Mucosa of gallbladder (tissue), 1 donor: ENCODE measurements at places on chromosomes 5 and 9.
A peak's percentile ranks its signal among the peaks of the same experiment; 100 is the strongest.

GRCh38 chr5:91311168-91311696, 71.9 kb downstream of the ARRDC3 start:
- no peak for DNase-seq

DNA sequence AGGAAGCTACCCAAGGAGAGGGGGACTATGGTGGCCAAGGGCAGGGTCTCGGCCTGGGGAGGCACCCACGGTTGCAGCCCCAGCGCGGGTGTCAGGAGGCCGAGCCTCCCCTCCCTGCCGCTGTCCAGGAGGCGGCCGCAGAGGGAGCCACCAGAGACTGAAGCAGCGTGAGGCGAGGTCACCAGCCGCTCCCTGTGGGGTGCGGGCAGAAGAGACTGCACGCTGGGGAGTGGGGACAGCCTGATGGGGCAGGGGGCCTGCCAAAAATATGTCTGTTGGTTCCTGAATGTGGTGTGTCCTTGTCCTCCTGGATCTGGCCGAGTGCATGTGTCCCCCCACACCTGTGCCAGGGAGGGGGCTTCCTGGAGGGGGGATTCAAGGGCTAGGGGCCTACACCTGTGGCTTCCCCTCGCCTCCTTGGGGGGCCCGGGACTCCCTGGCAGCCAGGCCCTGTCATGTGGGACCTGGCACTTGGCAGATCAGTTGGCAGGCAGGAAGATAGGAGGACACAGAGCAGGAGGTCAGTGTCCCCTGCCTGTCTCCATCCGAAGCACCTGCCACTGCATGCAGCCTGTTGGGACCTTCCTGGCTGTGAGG, 131.2 kb downstream of the DAB2IP start:
- no peak for DNase-seq

DNA sequence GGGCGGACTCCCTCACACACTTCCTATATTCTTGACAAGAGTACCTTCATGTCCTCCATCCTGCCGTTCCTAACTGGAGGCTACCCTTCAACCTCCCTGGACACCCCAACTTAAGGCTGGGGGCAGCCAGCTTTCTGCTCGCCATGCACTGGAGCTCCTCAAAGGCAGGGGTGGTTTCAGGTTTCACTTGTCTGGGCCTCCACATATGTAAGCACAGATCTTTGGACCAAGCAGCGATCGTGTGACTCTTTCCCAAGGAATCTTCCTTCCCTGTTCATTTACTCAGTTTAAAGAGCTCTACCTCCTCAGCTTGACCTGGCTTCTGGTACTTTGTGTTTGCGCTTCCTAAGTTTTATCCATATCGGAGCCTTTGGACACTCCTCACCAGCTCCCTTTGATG, 34.2 kb upstream of the TRPC7 start:
- DNase-seq, result no peak

- no peak for DNase-seq
These were observed 47.1 kb downstream of the CAST start for GRCh38 chr5:96709152-96709821.

DNA sequence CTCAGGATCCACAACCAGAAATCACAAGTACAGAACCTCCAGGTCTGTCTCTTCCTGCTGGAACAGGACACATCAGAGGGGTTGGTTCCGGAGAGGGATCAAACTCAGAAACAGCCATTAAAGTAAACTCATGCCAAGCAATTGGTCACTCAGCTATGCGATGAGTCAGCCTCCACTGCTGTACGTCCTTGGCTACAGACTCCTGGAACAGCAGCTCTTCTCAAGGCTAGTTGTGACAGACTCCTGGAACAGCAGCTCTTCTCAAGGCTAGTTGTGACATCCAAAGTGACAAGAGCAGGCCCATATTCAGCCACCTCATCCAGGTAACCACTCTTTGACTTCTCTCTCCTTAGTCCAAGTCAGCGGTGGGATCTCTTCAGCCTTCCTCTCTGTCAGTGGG, at the start of gene SPINK13:
Gene SPINK13 (plus strand): TSS at position 229 of the 400 bp plus-strand sequence. CDS start 1,279 bp downstream, outside the sequence.
- DNase-seq, result peak; percentile 48

- no peak for DNase-seq
These were observed 9.6 kb downstream of the SLCO4C1 start for GRCh38 chr5:102286476-102286875.

GRCh38 chr5:30764704-30765103, 428.8 kb upstream of the CDH6 start:
- no peak for DNase-seq
